ENCODE measurements at places on chromosomes 6 and 20.
A peak's percentile ranks its signal among the peaks of the same experiment; 100 is the strongest.

DNA sequence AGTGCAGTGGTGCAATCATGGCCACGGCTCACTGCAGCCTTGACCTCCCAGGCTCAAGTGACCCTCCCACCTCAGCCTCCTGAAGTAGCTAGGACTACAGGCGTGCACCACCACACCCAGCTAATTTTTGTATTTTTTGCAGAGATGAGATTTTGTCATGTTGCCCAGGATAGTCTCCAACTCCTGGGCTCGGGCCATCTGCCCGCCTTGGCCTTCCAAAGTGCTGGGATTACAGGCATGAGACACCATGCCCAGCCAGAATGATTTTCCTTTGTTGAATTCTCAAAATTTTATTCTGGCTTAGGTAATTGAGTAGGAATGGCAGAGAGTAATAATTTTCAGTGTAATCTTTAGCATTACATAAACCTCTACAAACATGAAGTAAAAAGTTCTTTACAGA, 37.1 kb downstream of the SLC16A10 start:
- DNase-seq: no peak

GRCh38 chr6:41056768-41057490, 3.9 kb downstream of the APOBEC2 start:
- no peak for DNase-seq

GRCh38 chr6:150934380-150934779, 68.9 kb downstream of the MTHFD1L start:
- no peak for DNase-seq

GRCh38 chr6:5710516-5710915, 296.2 kb downstream of the NRN1 start:
- no peak for DNase-seq

DNA sequence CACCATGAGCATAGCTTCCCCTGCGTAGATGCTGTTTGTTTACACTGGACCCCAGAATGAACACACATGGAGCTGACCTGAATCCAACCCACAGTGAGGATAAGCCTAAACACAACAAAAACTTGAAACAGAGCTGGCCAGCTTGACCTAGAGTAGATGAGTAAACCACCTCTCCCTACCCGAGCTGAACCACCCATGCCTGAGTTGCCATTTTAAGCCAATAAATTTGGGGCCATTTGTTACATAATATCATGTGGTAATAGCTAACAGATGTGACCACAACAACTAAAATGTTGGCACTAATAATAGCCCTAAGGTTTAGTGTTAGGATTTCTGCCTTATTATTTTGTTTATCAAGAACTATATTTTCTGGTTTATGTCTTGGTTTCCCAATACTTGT, 103.2 kb upstream of the GRIK2 start:
- DNase-seq: no peak

DNA sequence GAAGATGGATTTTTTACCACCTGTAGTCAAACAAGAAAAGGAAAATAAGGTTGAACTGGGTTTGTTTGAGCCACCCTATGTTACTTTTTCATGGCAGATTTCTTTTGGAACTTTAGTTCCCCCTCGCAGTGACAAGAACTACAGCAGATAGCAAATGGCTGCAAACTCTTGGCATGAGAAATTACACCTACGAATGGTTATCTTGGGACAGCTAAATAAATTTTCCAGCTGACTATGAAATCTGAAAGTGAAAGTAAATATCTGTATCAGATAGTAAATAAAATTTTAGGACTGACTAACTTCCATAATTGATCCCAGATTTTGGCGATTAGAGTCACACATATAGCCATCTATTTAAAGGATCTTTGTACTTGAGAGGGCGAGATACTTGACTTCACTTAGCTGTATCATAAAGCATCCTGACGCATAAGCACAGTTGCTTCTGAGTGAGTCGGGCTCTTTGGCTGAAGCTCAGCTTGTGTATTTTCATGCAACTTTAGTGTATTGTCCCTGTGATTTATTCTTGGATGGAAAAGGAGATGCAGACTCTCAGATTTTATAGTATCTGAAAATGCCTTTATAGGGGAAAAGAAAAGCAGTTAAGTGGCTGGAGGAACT, 125.3 kb upstream of the B3GAT2 start:
- DNase-seq: no peak

DNA sequence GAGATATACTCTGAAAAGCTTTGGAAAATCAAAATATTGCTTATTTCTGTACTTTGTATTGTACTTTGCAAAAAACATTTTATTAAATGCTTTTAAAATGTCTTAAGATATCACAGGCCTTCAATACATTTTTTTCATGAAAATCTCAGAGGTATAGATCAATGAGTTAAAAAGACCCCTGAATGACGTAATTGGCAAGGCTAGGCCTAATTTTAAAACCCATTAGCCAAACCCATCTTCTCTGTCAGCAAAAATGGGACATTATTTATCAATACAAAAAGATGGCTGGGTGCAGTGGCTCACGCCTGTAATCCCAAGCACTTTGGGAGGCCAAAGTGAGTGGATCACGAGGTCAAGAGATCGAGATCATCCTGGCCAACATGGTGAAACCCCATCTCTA, 84.8 kb upstream of the PAK5 start:
- no peak for DNase-seq

- no peak for DNase-seq
These were observed 104.7 kb upstream of the PMEPA1 start for GRCh38 chr20:57814529-57814928.

DNA sequence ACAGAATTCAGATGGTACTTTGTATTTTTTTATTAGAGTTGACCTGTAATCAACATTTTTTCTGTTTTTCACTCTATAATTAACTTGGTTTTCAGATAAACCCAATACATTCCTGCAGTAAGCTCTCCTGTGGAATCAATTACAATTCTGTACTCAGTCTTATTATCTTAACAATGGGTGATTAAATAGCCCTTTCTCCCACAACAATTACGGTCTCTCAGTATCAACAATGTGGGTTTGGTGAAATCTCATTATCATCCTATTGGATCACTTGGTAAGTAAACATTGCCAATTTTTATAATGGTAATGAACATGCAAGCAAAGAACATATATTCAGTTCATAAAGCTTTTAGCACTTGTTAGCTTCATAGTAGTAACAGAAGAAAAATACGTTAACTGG, 438.9 kb upstream of the EPHA7 start:
- no peak for DNase-seq

DNA sequence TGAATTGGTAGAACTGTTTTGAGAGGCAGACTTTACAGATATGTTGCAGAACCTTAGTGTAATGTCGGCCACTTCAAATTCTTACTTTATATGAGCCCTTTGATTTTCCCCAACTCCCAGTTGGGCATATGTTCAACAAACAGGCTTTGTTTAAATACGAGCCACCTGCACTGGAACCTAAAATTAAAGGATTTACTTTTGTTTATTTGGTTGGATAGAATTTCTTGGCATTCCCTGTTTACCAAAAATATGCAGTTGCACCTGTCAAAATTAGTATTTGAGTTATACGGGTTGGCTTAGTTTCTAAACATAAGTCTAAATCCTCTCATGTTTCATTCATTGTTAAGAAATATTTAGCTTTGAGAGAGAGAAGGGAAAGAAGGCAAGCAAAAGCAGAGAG, 2.4 kb upstream of the GLYATL3 start:
- no peak for DNase-seq

- no peak for DNase-seq
These were observed 2.1 kb downstream of the MAPK13 start for GRCh38 chr6:36132246-36132895.

GRCh38 chr20:2558581-2559278, 22.4 kb downstream of the TMC2 start:
- no peak for DNase-seq

DNA sequence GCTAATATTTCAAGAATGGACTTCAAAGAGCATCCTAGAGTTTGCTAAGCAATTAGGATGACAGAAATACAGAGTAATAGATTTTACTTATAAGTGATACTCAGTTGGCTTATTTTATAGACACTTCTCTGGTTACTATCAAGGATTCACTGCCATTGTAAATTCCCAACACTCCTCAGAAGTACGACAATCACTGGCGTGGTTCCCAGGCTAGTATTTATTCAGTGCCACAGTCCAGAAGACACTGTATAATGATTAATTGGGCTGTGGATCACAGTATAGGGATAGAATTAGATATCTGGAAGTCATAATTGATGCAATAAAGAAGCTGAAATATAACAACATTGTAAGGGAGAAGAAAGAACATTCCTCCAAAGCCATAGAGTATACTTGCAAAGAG, 15.7 kb downstream of the MANEA start:
- DNase-seq: no peak

- DNase-seq: no peak
These were observed 121.9 kb downstream of the SIM1 start for GRCh38 chr6:100342830-100343229.

GRCh38 chr6:41379306-41379705, 43.9 kb downstream of the NCR2 start:
- DNase-seq: no peak

GRCh38 chr6:87706187-87706966, 4.3 kb upstream of the AKIRIN2 start:
- no peak for DNase-seq

DNA sequence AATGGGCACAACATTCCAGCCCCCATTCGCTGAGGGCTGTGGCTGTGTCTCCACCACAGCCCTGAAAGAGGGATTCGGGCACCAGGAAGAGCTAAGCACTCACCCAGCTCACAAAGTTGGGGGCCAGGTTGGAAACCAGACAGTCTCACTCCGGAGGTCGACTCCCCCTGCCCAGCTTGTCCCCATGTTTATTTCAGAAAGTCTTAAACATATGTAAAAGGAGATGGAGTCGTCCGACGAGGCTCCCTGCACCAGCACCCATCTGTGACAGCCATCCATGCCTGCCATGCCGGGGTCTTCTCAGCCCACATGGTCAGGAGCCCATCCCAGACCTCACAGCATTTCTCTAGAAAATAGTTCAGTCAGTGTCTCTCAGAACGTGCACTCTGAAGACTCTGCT, 63.6 kb upstream of the STX16 start:
- DNase-seq: no peak

- DNase-seq: no peak
These were observed 61.1 kb upstream of the ZFP64 start for GRCh38 chr20:52252664-52253063.

DNA sequence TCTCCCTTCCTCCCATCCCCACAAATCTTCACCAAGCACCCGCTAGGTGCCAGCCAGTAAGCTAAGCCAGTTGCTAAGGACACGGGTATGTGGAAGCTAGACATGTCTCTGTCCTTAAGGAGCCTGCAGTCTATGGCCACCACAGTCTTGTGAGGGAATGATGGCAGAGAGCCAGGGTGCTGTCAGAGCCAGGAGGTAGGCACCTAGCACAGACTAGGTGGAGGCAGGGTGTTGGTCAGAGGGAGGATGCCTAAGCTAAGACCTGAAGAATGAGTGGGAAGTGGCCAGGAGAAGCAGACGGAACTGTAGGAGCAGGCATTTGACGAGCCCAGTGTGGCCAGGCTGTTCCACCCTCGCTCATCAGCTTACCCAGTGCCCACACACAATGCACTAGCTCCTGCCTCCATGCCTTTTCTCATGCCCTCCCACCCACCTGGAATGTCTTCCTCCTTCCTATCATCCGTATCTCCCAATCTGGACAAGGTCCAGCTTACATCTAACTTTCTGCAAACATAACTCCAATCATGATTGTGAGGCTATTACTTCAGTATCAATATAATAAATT, 125.6 kb downstream of the FOXC1 start:
- no peak for DNase-seq

GRCh38 chr6:36914227-36914794, 28.6 kb downstream of the C6orf89 start:
- DNase-seq: no peak

GRCh38 chr6:32790306-32790705, 26.5 kb downstream of the HLA-DOB start:
- no peak for DNase-seq

- no peak for DNase-seq
These were observed 53.6 kb upstream of the FANCE start for GRCh38 chr6:35398526-35398925.

- no peak for DNase-seq
These were observed 108.6 kb downstream of the OPN5 start for GRCh38 chr6:47890326-47890875.

GRCh38 chr20:20083807-20084206, 31.5 kb downstream of the CFAP61 start:
- DNase-seq: peak; percentile 27

- no peak for DNase-seq
These were observed 134.1 kb downstream of the MTHFD1L start for GRCh38 chr6:150999576-150999975.

GRCh38 chr6:170139531-170139930, 151.3 kb downstream of the DLL1 start:
- no peak for DNase-seq

DNA sequence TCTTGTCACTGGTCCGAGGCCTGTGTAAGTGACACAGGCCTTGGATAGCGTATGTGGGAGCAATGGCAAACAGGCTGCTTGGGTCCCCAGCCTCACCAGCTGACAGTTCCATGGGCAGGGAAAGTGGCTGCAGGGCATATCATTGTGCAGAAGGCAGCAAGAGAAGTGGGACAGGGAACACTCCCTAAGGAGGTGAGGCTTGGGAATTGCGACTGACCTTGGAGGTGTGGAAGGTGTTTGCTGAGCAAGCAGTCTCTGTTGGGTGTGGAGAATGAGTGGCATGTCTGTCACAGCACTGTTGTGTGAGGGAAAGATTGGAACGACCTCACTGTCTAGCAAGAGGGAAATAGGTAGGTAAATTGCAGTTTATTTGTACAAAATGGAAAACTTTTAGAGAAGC, 16.8 kb downstream of the POFUT1 start:
- no peak for DNase-seq

DNA sequence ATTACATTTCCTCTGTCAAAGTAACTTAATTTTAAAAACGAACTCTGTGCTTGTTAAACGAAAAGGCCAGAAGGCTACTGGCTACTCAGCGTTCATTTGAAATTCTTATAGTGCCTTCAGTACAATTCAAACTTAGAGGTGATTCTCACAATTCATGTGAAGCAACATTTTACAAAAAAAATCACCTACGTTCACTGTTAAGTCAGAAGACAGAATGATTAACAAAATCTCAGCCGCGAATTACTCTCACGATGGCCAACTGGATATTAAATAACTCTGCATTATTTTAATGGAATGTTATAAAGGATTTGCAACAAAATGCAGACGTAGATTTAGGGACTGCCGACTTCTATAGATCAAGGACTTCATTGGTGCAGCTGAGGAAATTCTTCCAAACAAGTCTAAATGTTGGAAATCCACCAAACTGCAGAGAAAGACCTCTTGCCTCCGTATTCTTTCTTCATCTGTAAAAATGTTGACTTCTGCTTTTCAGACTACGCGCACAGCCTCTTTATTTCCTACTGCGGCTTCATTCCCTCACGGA, 1.6 kb upstream of the QKI start:
- DNase-seq: no peak

GRCh38 chr6:148617530-148617929, 129.3 kb upstream of the UST start:
- DNase-seq: no peak

DNA sequence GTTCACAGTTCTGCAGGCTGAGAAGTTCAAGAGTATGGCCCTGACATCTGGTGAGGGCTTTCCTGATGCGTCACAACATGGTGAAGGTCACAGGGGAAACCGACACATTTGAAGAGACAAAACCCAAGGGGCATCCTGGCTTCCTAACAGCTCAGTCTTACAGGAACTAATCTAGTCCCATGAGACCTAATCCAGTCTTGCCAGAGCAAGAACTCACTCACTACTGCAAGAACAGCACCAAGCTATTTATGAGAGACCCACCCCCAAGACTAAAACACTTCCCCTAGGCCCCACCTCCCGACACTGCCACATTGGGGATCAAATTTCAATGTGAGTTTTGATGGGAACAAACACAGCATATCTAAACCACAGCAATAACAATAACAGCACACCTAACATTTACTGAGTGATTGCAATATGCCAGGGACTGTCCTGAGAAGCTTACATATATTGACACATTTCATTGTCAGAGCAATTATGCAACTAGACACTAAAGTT, 46.6 kb downstream of the TPBG start:
- DNase-seq: no peak
